Cortex of kidney (tissue), 1 donor: ENCODE measurements at places on chromosomes 6 and 20.

- no peak for DNase-seq
These were observed 37.8 kb downstream of the ADGRF4 start for GRCh38 chr6:47736083-47736700.

- DNase-seq, result no peak
These were observed 24.5 kb upstream of the TCP11 start for GRCh38 chr6:35165630-35166071.

DNA sequence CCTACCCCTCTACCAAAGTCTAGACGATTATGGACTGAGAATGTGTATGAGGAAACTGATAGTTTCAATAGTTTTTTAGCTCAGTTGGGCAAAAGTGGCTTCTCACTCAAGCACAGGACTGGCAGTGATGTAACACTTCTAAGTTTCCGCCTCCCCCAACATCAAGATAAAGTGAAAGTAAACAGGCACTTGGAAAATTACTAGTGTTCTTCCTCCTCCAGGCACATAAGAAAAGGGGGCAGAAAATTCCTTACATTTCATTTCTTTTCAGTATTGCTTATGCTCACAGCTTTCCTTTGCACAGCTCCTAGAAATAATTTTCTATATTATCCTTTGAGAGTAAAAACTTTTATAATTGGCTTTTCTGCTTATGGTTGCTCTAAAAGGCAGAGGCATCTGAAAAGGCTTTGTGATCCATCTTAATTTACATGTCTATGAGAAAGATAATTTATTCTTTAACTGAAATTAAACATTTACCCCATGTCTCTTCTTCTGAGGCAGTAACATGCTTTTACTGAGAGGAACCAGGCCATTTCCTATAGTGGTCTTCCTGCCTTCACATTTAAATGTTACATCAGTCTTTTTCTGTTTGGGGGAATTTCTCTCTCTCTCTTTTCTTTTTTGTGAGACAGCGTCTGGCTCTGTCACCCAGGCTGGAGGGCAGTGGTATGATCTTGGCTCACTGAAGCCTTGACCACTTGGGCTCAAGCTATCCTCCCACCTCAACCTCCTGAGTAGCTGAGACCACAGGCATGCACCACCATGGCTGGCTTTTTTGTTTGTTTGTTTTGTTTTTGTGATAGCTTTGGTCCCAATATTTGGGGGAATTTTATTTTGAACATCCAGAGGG lies 65.0 kb upstream of the EEF1A1 start:
- no peak for DNase-seq

DNA sequence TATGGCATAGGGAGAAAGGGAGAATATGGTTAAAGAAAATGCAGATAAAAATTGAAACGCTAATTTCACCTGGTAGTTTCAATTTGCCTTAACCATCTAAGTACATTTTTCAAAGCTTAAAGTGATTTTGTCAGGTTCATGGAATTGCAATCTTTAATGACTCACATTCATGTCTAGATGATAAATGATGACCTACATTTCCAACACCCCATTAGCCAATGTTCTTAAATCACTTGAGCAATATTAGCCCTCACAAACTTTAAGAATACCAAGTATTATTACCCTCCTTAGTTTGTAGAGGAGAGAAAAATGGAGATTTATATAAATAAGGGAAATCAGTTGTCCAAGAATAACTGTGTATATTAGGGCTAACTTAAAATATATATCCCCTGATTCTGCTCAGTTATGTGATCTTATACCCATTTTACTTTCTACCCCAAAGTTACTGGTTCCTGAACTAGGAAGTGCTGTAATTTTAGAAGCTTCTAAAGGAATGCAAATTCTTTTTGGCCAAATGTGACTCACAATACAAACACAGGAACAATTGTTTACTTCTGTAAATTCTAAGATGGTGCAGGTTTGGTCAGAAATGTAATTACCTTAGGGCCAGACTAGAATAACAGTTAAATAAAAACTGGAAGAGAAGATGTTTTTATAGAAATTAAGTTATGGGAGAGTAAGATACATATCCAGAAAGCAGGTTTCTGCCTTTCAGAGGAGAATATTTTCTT lies 34.5 kb downstream of the TPBG start:
- no peak for DNase-seq

DNA sequence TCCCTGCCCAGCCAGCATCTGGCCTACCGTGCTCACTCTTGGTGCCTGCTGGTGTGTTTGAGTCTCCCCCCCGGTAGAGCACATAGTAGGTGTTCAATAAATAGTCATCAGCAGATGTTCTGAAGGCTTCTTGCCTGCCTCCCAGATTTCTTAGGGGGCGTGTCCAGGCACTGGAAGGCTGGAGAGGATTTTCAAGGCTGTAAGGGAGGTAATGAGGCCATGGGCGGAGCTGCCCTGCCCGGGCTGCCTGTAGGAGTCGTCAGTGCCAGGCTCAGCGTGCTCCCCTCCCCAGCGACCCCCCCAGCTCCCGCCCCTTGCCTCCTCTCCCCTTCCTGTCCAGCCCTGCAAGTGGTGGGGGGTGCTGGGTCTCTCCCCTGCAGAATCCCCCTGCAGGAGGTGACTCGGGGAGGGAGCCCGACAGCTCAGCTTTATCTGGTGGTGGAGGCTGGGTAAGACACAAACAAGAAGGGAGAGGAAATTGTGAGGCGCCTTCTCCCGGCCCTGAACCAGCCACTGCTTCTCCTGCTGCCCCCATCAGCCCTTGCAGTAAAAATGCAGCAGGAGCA lies 55.9 kb downstream of the BCAS4 start:
- DNase-seq, result no peak

- no peak for DNase-seq
These were observed 315.6 kb upstream of the QKI start for GRCh38 chr6:163098827-163099479.

GRCh38 chr20:59078231-59078630 lies 35.6 kb upstream of the PRELID3B start:
- DNase-seq, result no peak

DNA sequence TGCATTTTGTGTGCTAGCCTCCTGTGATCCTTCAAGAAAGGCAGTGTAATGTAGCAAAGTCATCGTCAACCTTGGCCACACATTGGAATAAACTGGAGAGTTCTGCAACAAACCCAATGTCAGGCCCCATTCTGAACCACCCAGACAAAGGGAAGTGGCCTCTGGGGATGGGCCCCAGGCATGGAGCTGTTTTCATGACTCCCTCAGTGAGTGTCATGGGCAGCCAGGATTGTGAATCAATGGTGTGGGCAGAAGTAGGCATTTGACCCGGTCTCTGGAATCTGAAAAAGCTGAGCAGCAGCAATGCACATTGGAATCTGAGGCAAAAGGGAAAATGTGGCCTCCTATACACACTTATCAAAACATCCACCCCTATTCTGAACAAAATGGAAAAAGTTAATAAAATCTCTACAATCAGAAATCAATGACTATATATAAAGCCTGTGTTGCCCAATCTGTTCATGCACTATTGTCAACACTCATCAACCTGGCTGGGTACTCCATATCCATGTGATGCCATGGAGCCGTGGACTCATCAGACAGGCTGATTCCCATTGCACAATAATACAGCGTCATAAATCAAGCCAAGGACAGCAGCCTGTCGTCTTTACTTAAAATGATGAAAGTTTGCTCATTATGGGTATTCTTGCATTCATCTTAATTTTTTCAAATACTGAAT lies 134.9 kb upstream of the STMND1 start:
- DNase-seq, result no peak

DNA sequence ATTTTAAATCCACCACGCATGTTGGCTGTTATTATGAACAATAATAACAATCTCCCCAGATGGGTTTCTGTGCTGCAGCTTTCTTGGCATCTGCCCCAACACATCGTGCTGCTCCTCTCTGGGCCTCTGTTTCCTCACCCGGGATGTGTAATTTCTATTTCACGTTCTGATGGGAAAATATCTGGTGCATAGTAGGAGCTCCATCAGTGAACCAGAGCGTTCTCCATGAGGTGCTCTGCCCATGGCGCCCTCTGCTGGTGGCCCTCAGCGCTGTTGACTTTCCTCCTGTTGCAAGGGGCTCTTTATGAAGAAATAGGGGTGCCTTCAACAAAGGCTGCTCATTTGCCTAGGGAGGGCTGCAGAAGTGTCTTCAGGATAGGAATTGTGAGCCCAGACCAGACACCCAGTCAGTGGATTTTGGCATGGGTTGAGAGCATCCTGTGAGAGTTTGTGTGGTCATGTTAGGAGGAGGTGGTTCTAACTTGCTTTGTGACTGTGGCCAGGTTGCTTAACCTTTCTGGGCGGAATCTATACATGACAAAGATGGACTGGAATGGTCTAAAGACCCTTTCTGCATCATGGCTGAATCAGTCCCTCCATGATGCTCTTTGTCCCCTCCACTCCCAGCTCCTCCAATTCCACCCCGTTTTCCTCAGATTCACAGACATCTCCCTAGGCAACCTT lies 8.1 kb downstream of the SCRT2 start:
- DNase-seq, result no peak

- DNase-seq, result no peak
These were observed 60.6 kb downstream of the TRAM2 start for GRCh38 chr6:52516269-52516668.

DNA sequence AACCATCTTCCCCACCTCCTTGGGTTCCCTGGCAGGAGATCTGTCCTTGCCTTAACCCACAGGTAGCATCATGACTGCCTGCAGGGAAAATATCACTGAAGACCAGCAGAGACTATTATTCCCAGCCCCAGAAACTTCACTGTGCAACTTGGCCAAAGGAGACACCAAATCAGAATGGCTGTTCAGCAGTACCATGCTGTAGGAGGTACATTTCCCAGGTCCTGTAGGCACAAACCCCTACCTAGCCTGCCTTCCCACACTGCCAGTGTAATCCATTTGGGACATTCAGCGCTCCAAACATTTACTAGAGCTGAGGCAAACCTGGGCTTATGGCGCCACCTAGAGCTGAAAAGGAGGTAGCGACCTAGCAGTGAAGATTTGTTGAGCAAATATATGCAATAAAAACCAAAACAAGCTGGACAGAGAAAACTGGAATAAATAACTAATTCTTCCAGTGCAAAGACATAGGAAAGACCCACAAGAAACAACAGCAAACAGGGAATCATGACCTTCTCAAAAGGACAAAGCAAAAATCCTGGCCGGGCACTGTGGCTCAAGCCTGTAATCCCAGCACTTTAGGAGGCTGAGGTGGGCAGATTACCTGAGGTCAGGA lies 60.3 kb downstream of the VTA1 start:
- DNase-seq, result no peak

DNA sequence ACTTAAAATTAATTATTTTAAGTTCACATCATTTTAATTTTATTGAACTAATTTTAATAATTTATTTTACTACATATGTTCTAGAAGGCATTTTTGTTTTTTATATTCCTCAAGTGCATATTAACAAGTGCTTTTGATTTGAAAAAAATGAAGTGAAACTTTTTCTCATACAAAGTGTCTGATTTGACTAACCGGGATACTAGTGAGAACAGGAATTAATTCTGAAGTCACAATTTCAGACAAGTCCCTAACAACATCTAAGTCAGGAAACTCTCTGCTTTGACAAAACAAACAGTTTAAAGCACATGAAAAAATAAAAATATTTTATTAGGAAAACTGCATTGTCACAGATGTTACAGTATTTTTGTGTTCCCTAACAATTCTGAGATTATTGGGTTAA lies 1166.3 kb upstream of the CITED2 start:
- DNase-seq, result no peak

- no peak for DNase-seq
These were observed 56.4 kb upstream of the VSTM2L start for GRCh38 chr20:37846573-37846972.

DNA sequence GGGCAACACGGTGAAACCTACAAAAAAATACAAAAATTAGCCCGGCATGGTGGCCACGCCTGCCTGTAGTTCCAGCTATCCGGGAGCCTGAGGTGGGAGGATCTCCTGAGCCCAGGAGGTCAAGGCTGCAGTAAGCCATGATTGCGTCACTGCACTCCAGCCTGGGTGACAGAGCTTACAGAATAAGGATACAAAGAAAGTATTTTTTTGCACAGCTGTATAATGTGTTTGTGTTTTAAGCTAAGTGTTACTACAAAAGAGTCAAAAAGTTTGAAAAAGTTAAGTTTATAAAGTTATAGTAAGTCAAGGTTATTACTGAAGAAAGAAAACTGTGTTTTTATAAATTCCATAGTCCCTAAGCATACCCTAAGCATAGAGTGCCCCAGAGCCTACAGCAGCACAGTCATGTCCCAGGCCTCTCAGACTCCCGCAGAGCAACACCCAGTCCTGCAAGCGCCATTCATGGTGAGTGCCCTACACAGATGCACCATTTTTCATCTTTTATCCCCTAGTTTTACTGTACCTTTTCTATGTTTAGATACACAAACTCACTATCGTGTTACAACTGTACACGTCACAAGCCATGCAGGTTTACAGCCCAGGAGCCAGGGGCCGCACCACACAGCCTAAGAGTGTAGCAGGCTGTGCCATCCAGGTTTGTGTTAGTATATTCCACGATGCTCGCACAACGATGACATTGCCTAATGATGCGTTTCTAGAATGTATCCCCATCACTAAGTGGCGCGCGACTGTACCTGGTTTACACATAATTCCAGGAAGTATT lies 22.4 kb downstream of the TAF4 start:
- no peak for DNase-seq

GRCh38 chr20:11891776-11892545 lies 25.7 kb upstream of the BTBD3 start:
- DNase-seq, result no peak

- DNase-seq, result no peak
These were observed 171.3 kb downstream of the ANKRD60 start for GRCh38 chr20:58056921-58057686.

DNA sequence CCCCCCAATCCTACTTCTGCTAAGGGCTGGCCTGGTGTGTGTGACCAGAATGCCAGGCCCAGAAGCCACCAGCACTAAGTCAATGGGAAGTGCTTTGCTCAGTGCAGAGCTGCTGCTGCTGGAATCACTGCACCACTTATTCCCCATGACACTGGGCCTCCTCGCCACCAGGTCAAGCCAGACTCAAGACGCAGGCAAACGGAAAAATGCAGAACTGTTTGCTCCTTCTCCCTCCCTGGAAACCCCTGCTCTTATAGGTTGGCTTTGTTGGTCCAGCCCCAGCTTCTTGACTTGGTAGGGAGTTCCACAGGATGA lies 121.9 kb downstream of the PHACTR3 start:
- no peak for DNase-seq

DNA sequence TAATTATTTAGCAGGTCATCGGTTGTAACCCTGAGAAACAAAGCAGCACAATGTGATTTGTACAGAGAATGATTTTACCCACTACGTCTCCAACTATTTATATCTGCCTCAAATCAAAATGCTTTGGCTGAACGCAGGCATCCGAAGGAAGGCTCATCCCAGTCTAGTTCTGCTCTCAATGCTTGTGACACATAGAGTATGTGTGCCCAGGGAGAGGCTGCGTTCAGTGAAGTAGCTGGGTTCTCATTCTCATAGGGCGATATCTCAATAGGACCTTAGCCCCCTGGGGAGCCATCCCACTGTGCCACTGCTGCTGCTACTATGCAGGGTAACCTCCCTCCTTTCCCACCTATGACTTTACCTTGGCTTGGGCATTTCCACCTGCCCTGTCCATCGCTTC lies 407 bp downstream of the GABRR2 start:
- DNase-seq, result no peak
